ENCODE measurements at places on chromosomes 6 and 20. TPM values are rescaled to one million over a fixed set of nuclear protein-coding genes. Genes with fewer than 3 reads are reported as not detected.

GRCh38 chr20:1415667-1416468 is 23.0 kb upstream of the FKBP1A start:
- DNase-seq: no peak

DNA sequence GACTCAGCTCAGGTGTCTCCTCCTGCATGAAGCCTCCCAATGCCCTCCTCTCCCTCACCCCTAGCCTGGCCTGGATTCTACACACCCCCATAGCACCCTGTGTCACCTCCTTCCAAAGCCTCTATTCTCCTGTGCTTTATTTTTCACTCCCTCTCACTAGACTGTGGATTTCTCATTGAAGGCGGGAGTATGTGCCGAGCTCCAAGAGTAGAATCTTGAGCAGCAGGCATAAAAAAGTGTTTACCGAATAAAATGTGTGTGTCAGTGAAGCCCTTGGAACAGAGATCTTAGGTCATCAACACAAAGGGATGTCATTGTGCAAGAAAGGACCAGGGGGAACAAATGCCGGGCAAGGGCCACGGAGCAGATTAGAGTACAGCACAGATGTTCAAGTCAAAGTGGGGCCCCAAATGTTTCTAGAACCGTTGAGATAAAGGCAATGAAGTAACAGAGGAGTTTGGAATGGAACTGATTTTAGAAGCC is 106.1 kb upstream of the TMEM170B start:
- no peak for DNase-seq

The KCNK17 gene
- not detected for total RNA-seq

GRCh38 chr6:48541649-48542048 is 430.7 kb upstream of the PTCHD4 start:
- DNase-seq: no peak

The PCSK2 gene
- not detected for total RNA-seq

The CCN2 gene
- total RNA-seq: 1,334 TPM

DNA sequence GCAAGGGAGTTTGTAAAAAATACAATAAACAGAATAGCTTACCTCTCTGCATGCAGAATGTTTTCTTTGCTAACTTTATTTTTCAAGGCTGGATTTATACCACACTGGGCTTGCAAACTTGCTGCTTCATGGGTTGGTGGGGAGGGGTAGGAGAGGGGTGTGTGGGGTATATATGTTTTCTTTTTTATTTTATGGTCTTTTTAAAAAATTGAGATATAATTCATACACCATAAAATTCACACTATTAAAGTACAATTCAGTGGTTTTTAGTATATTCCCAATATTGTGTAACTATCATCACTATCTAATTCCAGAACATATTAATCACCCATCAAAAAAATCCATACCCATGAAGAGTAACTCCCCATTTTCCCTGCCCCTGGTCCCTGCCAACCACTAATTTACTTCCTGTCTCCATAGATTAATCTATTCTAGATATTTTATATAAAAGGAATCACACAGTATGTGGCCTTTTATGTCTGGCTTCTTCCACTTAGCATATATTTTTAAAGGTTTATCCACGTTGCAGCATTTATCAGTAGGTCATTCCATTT is 14.3 kb upstream of the TRPC4AP start:
- DNase-seq: no peak

The HLA-DRB5 gene
- not detected for total RNA-seq

- DNase-seq: no peak
Measured at GRCh38 chr6:111669326-111669725, 63.6 kb upstream of the TRAF3IP2 start.

- no peak for DNase-seq
Measured at GRCh38 chr6:137282254-137282653, 63.1 kb upstream of the IFNGR1 start.

- DNase-seq: no peak
Measured at GRCh38 chr20:11443382-11444119, 474.1 kb upstream of the BTBD3 start.

DNA sequence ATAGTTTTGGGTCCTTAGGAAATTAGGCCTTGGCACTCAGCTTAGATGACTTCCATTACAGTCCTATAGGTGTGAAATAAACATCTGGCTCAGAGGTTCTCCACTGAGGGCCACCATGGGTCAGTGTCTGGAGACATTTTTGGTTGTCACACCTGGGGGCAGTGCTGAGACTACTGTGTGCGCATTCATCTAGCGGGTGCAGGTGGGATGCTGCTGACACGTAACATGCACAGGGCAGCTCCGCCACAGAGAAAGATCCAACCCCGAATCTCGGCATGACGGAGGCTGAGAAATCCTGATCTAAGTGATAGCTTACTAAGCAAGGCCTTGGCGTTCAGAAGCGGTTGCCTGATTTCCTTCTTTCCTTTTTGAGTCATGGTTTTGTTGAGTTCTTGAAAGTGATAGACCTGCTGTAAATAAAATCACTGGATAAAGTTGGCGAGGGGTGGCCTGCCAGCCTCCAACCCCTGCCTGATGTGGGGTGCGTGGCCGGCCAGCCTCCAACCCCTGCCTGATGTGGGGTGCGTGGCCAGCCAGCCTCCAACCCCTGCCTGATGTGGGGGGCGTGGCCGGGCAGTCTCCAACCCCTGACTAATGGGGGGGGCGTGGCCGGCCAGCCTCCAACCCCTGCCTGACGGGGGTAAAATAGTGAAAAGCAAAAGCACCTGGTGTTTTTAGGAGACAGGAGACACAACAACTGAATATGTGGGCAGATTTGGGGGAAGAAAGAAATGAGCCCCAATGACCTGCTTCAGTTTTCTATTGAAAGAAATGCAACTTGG is 158.1 kb downstream of the CDH26 start:
- no peak for DNase-seq

The SAMD3 gene
- total RNA-seq: not detected

The TNNC2 gene
- total RNA-seq: 0.52 TPM

- DNase-seq: no peak
Measured at GRCh38 chr6:163384510-163384909, 30.0 kb upstream of the QKI start.

GRCh38 chr6:164039954-164040375 is 625.4 kb downstream of the QKI start:
- no peak for DNase-seq

- no peak for DNase-seq
Measured at GRCh38 chr6:157407646-157408045, 26.7 kb downstream of the ZDHHC14 start.

DNA sequence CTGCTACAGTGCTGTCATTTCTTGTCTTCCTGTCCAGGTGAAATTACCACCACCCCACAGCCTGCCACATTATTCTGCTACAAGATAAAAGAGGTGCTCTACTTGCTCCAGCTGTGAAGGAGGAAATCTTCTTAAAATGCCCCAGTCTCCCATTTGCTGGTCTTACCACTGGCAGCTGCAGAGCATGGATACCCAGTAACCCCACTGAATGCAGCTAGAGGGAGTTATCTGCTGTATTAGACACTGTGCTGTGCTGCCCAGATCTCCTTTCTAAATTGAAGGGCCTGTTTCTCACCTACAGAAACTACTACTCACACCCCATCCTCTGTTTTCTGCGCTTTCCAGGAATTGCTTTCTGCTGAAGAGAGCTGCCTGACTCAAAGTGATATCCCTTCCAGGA is 517.8 kb downstream of the PKHD1 start:
- DNase-seq: no peak

The CGA gene
- not detected for total RNA-seq

DNA sequence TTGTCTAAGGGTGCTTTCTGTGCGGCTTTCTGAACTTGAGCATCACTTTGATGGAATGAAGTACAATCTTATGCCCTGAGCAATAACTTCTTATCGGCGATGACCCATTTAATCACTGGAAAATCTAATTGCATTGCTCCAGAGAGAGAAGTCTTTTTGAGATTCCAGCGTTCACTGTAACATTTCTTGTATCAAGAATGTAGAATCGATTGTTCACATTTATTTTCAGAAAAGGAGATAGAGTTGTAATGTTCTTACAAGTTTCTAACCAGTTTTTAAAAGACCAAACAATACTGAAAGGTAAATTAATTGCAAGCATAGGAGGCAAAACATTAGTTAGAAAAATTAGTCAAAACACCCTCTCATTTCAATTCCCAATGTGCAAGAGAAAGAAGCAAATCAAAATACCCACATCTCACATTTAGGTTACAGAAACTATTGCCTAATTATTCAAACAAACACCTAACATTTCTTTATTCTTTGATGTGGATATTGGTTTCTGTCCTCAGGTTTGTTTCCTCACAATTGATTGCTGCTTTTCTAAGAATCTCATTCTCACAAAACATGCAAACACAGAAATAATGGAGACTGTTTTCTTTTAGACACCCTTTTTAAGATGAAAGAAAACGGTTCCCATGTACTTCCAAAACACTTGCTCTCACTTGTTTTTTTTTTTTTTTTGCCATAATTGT is 14.8 kb upstream of the PRDM13 start:
- DNase-seq: no peak

GRCh38 chr20:31923388-31924331 is 28.2 kb downstream of the PDRG1 start:
- DNase-seq: peak; percentile 82

- DNase-seq: no peak
Measured at GRCh38 chr6:74480561-74480960, 725.3 kb downstream of the COL12A1 start.

GRCh38 chr6:154356113-154356512 is 490 bp downstream of the IPCEF1 start:
- DNase-seq: no peak

The FAM184A gene
- 0.56 TPM for total RNA-seq

The NANP gene
- 6.8 TPM for total RNA-seq

The SLC17A1 gene
- total RNA-seq: not detected

DNA sequence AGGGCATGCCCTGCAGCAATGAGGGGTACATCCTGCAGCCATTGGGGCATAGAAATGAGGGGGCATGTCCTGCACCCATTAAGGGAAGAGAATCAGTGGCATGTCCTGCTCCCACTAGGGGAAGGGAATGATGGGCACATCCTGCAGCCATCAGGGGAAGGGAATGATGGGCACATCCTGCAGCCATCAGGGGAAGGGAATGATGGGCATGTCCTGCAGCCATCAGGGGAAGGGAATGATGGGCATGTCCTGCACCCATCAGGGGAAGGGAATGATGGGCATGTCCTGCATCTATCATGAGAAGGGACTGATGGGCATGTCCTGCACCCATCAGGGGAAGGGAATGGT is 49.7 kb downstream of the PSMB1 start:
- no peak for DNase-seq

Measured in chondrocyte (in vitro differentiated cells).